ENCODE measurements at places on chromosomes 2 and 18. TPM values are rescaled to one million over a fixed set of nuclear protein-coding genes. Genes with fewer than 3 reads are reported as not detected.

The AGAP1 gene
- total RNA-seq, result 2.7 TPM

The FECH gene
- total RNA-seq, result 19.1 TPM

The CPS1 gene
- total RNA-seq, result 0.34 TPM

The RETREG2 gene
- 94.7 TPM for total RNA-seq

The RAB12 gene
- 18.2 TPM for total RNA-seq

The EIF5B gene
- 53.6 TPM for total RNA-seq

The ABCG5 gene
- not detected for total RNA-seq

The MAL gene
- total RNA-seq, result 791 TPM

The CNDP1 gene
- total RNA-seq, result 0.20 TPM

The SP140L gene
- 114 TPM for total RNA-seq

The PAX8 gene
- 0.66 TPM for total RNA-seq

The CD8B2 gene
- total RNA-seq, result 0.15 TPM

The LIPG gene
- total RNA-seq, result not detected

The ST6GAL2 gene
- not detected for total RNA-seq

The LBX2 gene
- total RNA-seq, result 0.42 TPM

The CD207 gene
- not detected for total RNA-seq

The TTR gene
- total RNA-seq, result not detected

The STPG4 gene
- 0.22 TPM for total RNA-seq

The LMAN1 gene
- 144 TPM for total RNA-seq

The GPR45 gene
- not detected for total RNA-seq

The CCBE1 gene
- total RNA-seq, result not detected

The IL1B gene
- not detected for total RNA-seq
